ENCODE measurements at places on chromosomes 2 and 18.

- DNase-seq: no peak
Measured at GRCh38 chr2:106142683-106143082, 51.4 kb downstream of the UXS1 start.

DNA sequence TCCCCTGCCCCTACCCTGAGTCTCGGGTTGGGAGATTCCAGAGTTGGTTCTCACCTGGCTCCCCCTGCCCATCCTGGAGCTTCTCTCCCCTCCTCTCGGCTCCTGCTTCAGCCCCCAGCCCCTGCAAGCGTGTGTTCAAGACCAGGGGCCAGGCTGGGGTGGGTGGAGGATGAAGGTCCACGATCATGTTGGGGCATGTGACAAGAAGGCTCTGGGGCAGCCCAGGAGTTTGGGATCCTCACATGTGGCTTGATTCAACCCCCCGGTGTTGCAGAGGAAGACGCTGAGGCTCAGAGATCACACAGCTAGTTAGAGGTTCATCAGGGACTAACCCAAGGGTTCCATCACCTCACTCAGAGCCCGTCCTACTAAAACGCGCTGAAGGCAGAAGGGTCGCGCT, 14.2 kb upstream of the TUBB6 start:
- DNase-seq: no peak

DNA sequence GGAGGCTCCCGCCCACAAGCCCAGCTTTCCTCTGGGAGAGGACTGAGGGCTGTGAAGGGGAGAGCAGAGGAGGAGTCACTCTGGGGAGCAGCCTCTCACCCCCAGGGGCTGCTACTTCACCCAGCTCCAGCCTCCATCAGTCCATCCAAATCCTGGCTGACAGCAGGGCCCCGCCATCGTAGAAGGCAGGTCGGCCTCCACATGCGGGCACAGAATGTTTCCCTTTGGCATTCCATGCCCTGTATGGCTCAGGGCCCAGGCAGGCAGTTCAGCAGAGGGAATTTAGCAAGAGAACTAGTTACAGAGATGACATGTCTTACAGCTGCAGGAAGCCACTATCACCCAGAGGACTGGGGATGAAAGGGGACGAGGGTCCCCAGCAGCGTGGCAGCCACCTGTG, 6.4 kb upstream of the ODC1 start:
- DNase-seq: no peak

DNA sequence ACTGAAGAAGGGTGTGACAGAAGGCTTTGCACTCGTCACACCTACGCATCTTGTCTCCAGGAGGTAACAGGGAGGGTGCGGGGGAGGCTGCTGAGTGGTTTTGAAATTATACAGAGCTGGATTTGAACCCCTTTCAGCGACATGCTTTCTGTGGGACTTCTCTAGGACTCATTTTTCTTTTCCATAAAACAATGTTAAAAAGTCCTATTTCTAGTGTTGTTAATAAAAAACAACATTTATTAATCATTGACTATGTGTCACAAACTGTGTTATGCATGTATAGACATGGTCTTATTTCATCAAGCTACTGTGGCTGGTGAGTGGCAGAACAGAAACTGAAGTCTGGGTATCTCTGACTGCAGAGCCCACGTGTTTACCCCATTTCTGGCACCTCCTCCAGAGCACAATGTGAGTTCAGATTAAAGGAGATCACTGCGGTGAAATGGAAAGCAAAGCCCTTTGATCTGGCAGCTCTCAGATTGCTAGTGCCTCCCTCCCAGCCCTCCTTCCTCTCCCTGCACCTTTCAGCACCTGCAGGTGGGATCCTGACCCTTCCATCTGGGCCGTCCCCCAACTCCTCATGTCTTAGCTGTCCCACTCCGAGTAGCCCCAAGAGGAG, 315.5 kb upstream of the MYT1L start:
- DNase-seq: peak; percentile 4

GRCh38 chr2:45237850-45238542, 228.7 kb upstream of the SIX2 start:
- no peak for DNase-seq

DNA sequence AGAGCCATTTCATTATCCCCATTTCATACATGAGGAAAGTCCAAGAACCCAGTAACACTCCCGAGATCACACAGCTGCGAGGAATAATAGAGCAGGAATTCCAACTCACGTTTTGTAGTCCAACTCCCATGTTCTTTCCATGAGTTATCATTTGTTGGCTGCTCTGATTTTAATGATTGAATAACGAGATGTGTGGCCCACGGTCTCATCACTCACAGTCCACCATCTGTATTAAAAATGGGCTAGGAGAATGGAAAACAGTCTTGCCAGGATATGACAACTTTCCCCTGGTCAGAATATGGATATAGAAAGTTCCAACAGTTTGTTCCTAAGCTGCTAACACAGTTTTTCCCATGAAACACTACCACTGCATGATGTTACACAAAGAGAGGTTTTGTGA, 147.5 kb downstream of the METTL4 start:
- no peak for DNase-seq

DNA sequence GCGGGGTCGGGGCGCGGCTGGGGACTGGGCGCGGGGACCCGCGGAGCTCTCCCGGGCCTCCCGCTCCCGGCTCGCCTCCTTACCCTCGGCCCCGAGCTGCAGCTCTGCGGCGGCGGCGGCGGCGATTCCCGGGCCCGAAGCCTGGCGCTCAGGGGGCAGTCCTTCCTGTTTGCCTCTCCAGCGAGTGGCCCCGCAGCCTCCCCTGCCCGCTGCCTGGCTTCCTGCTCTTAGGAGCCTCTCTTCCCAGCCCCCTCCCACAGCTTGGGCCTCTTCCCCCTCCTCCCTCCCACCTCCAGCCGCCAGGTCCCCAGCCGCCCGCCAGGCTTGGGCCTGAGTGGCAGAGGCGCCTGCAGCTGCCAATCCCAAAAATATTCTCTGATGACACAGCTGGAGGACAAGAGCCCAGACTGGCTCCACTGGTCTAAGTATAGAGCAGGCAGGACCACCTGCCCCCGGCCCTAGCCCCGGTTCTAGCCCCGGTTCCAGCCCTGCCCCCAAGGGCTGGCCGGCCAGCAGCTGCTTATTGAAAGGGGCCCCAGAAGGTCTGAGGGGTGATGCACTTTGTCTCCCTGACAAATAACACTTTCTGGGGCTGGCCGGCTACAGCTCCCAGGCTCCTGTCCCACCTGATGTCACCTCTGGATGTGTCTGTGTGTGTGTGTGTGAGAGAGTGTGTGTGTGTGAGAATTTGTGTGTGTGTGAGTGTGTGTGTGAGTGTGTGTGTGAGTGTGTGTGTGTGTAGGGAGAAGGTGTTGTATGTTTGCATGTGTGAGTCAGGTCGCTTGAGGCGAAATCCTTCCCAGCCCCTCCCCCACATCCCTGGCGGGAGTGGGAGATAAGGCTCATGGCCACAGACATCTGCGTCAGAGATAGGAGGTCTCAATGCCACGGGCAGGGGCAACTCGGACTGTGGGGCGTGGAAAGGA, at the start of gene OBSL1:
TSS of gene OBSL1 (minus strand) at position 229 of the 926 bp plus-strand sequence. CDS start 307 bp downstream, outside the sequence.
- no peak for DNase-seq

DNA sequence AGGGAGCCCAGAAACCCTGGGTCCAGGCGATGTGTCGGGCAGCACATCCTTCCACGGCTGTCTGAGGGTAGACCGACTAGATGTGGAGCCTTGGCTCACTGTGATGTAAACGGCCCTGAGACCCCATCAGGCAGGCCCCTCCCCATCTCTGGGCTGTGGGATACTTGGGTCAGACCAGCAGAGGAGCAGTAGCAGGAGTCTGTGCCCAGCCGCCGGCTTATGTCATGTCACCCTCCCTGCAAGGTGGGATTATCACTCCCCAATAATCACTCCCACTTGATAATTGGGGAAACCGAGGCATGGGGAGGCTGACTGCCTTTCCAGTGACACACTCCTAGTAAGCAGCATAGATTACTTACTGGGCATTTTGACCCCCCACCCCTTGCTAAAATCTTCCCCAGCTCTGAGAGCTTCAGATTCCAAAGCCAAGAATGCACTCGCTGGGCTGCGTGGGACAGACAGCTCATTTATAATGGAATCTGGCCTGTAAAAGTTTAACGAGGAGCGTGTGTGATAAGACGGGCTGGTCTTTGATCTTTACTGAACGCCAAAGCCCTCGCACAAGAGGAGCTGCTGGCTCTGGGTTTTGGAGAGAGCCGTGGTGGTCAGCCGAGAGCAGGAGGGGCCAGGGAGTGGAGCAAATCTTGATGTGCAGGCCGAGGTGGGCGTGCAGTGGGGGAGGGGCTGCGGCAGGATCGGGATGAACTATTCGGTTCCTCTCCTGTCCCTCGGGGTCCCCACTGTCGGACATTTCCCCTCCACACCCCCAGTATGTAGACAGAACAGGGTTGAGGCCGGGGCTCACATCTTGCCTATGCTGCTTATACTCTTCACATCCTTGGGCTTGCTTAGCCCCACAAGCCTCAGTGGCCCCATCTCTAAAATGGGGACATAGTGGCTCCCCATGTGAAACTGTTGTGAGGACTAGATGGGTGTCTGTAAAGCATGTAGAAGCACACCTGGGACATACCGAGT, 200.0 kb downstream of the GLI2 start:
- DNase-seq: no peak

- no peak for DNase-seq
Measured at GRCh38 chr18:13460946-13461345, 242.4 kb downstream of the LDLRAD4 start.

DNA sequence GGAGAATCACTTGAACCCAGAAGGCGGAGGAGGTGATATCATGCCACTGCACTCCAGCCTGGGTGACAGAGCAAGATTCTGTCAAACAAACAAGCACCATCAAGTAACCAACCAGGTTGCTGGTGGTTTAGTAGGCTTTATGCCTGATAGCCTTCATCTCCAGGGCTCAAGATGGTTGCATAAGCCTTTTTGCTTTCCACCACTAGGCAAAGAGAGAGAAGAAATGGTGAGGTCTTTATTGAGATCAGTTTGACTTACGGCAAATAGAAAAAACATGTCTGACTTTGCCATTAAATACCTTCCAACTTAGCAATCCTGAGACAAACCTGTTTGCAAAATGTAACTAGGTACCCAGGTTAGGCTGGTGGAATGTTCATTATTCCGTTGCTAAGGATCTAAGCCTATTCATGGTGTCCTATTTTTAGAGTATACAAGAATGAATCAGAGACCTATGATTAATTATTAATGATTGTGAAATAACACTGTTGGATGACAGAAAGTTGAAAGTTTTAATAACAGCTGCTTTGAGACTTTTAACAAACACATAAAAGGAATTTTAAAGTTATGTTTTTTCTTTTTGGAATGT, 53.5 kb upstream of the SLC38A11 start:
- no peak for DNase-seq

GRCh38 chr18:46569211-46569610, 87.8 kb downstream of the LOXHD1 start:
- DNase-seq: no peak

DNA sequence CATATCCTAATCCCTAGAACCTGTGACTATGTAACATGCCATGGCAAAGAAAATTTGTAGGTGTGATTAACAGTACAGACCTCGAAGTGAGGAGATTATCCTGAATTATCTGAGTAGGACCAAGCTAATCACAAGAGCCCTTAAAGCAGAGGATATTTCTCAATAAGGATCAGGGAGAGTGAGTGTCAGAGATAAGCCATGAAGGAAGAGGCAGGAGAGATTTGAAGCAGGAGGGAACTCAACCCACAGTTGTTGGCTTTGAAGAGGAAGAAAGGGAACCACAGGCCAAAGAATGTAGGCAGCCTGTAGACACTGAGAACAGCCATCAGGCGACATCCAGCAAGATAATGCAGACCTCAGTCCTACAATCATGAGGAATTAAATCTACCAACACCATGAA, 229.3 kb downstream of the NBAS start:
- no peak for DNase-seq

DNA sequence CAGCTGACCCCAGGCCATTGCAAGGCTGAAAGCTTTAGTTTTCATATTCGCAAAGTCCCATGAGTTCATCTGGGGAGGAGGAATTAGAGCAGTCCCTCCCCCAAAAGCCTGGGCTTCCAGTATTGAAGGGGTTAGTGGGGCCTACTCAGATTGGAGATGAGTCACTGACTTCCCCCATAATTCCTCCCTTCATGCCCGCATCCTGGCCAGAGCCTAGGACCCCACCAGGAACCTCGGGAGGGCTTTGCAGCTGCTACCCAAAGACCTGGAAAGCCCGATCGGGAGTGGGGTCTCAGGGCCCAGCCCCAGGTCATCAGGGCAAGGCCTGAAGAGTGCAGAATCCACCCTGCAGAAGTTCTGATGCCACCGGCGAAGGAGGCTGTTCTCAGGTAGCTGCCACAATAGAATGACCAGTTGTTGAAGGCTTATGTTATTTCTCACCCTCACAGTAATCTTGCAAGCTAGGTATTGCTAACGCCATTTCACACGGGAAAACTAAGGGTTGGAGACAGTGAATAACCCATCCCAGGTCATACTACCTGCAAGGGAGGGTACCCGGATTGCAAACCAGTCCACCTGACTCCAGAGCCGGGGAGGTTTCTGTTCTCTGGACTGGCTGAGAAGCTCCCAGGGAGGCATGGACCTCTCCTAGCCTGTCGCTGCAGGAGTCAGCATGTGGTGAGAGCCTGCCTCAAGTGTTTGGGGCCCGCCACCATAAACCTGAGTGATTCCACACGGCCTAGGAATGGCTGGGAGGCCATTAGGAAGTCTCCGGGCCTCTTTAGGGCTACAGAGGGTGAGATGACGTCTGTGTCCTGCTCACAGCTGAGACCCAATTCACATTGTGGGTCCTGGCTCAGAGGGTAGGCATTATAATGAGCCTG, 5.8 kb upstream of the ARID5A start:
- no peak for DNase-seq

GRCh38 chr2:118232796-118233195, 144.5 kb downstream of the INSIG2 start:
- DNase-seq: no peak

DNA sequence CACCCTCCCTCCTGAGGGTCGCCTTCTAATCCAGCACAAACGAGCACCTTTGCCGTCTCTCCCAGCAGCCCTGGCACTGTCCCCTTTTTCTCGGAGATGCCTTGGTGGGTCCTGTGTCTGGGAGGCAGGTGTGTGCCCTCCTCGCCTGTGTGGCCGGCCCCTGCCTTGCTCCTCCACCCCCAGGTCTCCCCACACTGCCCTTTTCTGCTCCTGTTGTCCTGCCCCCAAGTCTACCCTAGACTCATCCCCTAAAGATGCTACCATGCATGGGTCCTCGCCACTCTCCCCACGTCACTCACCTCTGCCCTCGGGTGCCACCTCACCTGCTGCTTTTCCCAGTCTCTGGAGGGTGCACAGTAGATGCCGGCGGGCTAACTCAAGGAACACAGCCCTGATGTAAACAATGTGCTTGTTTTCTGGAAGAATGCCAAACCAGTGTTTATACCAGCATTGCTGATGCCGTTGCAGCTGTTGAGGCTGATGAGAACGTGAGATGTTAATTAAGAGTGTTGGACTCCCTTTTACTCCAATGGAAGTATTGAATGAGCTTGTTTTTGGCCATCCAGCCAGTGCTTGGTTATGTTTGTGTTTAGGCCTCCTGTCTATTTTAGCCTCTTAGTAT, 223.1 kb downstream of the AGAP1 start:
- DNase-seq: no peak

- no peak for DNase-seq
Measured at GRCh38 chr2:235330775-235331451, 162.9 kb upstream of the AGAP1 start.

- DNase-seq: no peak
Measured at GRCh38 chr18:63283305-63284094, 36.1 kb downstream of the BCL2 start.

GRCh38 chr2:71787476-71788185, 334.3 kb downstream of the DYSF start:
- no peak for DNase-seq
